ENCODE measurements at places on chromosomes 1 and 21.

DNA sequence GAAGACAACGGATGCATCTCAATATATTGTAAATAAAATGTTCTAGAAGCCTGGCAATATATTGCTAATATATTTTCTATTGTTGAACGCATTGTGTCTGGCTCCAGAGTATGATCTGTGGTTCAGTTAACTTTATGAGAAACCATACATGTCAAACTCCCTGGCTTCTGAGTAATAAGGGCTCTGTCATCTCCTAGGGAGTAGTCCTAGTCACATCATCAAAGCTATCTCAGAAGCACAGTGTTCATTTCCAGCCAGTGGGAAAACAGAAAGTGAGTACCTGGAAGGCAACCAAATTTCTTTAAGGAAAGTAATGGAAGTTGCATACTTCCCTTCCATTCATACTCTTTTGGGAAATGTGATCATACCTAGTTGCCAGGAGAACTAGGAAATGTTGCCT is 27.0 kb upstream of the ST6GALNAC5 start:
- DNase-seq, result no peak

DNA sequence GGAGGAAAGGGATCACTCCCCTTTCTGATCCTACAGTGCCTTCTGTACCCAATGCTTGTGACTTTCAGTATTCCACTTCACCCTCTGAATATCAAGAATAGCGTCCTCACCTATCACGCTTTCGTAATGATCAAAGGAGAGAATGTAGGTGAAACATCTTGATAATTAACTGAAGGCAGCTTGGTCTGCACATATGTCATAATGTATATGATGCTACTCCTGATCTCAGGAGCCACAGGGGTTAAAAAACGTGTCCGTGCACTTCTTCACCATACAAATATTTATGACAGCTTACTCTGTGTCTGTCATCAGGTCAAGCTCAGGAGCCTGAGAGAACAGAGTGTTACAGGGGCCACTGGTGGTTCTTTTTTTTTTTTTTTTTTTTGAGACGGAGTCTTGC is 1.2 kb upstream of the PIK3C2B start:
- DNase-seq, result no peak

DNA sequence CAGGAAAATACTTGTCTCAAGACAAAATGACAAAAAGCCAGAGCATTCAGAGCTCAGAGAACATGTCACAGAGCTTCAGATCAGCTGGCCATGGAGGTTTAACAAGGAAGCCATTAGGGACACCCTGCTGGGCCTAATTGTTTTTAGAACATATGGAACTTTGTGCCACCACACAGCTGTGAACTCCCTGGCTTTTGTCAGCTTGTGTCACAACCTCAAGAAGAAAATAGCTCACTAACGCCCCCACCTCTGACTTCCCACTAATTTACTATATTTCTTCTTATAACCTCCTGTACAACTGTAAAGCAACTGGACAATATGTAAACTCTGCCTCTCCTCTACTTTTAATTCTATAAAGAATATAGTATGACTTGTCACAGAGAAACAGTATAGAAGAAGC is 21.0 kb upstream of the TDRD10 start:
- DNase-seq, result no peak

DNA sequence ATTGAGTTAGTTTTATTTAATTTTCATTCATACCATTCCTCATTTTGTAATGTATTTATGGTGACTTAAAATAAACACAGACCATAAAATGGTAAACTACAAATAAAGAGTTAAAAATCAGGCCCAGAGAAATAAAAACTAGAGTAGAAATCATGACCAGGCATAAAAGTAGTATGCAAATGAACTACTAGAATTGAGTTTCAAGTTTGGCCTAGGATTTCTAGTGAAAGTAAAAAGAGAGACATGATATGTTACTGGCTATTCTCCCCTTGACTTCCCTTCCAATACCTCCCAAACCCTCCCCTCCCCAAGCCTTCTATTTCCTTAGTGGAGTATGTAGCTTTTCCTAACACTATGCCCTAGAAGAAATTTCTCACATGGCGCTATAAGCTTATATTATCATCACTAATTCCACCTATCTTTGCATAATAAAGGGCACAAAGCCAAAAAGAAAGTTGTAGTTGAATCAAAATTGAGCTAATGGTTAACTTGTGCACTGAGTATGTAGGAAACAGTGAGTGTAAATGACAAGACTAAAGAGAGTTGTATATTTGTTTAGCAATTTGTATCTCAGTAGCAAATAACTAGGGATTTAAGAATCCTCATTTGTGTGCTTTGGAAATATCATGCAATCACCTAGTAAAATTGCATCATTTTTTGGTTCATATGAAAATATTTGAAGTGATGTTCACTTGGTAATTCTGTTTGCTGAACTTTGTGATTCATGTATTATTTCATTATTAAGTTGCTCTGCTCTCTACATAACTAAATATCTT is 29.7 kb upstream of the CDC14A start:
- DNase-seq, result peak; percentile 34

DNA sequence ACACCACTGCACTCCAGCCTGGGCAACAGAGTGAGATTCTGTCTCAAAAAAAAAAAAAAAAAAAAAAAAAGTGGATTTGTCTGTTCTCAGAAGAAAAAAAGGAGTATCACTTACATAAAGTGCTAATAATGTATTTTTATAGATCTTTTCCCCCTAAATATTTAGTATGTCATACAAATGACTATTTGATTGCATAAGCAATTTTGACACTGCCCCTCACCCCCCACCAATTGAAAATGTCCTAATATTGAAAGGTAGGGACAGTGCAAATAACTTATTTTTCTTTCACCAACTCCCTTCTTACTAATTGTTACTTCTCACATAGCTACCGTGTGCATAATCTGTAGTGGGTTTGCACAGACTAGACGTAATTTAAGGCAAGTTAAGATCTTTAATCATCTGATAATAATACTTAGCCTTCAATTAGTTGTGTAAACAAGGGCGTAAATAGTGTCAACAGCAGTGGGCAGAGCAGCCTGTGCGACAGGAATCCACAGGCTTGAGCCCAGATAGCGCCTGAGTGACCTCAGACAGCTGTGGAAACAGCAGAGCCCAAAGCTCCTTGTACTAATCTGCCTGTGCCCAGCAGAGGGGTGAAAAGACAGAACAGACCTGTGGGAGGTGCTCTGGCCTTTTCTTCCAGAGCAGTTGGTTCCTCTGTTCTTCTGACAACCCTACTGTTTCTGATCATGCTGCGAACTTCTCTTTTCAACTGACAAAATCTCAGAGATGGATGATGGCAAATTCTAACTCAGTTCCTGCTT is 4.5 kb upstream of the IER5 start:
- DNase-seq, result peak; percentile 79

Measured in MCF 10A (cell line).